ENCODE measurements at places on chromosomes 2 and 18.

GRCh38 chr2:1701556-1702185 lies 42.6 kb downstream of the PXDN start:
- DNase-seq = no peak

GRCh38 chr2:200302940-200303727 lies 3.4 kb upstream of the SPATS2L start:
- DNase-seq = no peak

GRCh38 chr2:120702801-120703200 lies 32.9 kb upstream of the GLI2 start:
- no peak for DNase-seq

DNA sequence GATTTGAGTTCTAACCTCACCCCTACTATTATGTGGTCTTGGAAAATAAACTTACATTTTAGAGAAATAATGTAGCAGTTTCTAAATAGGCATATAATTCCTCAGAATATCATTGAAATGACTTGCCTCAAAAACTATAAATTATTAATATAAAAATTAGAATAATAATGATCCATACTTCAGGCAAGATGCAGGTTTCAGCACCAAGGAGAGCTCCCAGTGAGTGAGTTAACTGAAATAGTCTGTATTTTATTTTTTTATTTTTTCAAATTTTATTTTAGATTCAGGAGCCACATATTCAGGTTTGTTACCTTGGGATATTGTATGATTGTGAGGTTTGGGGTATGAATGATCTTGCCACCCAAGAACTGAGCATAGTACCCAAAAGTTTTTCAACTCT lies 472.2 kb upstream of the DCC start:
- DNase-seq = no peak

GRCh38 chr2:217660423-217660822 lies 342.4 kb downstream of the TNS1 start:
- no peak for DNase-seq
